ENCODE measurements at places on chromosomes 1 and 21.

DNA sequence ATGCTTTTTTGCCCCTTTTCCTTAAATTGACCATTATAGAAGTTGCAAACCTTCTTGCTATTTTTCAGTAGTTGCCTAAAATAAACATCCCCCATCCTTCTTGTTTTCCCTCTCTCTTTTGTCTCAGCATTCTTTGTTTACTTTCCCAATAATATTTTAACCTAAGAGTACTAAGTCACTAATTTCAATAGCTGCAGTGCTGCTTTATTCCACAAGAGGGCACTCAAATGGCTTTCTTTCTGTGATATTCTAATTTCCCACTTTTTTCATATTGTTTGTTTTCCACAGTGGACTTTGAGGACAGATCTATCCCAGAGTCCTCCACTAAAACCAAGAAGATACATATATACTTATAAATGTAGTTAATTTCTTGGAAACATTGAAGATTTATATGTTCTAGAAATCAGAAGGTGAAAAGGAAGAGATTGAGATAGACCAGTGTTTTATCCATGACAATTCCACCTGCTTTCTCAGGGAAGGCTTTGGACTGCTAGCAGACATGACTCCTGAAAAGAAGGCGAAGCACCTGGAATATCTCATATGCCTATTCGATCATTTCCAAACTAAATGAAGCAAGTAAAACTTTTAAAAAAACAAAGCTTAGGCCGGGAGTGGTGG, 104.8 kb upstream of the GRIK1 start:
- DNase-seq, result peak; percentile 53

DNA sequence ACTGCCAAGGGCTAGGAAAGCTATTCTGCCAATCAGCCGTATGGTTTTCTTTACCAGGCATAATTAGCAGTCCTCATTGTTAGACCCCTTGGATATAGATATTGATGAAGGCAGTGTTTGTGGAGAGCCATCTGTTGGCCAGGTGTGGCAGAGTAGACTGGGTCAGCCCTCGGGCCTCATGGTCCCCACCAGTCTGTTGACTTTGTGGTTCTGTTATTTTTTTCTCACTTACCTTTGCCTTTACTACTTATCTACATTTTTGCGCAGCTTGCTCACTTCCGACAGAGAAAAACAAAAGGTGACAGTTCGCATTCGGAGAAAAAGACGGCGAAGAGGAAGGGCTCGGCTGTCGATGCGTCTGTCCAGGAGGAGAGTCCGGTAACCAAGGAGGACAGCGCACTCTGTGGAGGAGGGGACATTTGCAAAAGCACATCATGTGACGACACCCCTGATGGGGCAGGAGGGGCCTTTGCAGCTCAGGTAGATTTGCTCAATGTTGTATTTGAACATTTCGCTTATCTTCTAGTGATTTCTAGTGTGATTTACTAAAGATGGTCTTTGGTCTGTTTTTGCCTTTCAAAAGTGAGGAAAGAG, 2.3 kb downstream of the PCNT start:
- no peak for DNase-seq

GRCh38 chr1:173856903-173857302, 10.9 kb downstream of the GAS5 start:
- no peak for DNase-seq

DNA sequence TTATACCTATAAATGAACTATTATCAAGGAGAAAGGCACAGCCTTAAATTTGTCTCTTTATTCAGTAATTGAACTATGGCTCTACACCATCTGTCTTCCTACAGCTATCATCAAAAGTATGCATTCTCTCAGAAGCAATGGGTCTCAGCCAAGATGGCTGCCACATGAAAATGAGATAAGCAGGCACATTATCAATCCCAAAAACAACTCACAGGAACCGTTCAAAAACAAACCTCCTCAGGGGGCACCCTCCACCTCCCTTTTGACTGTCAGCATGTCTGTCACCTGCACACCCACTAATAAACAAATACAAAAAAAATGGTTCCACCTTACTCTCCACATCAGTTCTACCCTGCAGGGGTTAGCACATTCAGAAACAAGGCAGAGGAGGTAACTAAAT, 23.6 kb downstream of the KIAA0319L start:
- DNase-seq, result no peak

- no peak for DNase-seq
These were observed 110.6 kb upstream of the ADAR start for GRCh38 chr1:154718566-154718965.

- no peak for DNase-seq
These were observed 110.8 kb downstream of the TSEN15 start for GRCh38 chr1:184162281-184162680.

GRCh38 chr1:53783056-53783455, 44.1 kb upstream of the GLIS1 start:
- no peak for DNase-seq

DNA sequence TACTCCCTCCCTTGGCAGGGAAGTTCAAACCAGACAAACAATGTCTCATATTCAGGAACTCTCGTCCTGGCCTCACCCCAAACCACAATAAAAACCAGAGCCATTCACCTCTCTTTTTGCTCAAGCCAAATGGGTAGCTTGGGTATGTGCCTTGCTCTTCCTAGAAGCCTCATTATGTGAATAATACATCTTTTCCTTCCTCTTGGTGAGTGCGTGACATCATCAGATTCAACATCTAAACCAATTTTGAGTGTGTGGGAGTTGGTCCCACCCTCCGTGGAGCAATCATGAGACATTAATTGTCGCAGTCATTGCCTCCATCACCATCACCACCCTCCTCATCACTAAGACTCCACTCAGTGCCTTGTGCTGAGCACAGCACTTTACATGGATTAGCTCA, 482.9 kb downstream of the PTPRU start:
- DNase-seq, result peak; percentile 33
